ENCODE measurements at places on chromosomes 2 and 18.

DNA sequence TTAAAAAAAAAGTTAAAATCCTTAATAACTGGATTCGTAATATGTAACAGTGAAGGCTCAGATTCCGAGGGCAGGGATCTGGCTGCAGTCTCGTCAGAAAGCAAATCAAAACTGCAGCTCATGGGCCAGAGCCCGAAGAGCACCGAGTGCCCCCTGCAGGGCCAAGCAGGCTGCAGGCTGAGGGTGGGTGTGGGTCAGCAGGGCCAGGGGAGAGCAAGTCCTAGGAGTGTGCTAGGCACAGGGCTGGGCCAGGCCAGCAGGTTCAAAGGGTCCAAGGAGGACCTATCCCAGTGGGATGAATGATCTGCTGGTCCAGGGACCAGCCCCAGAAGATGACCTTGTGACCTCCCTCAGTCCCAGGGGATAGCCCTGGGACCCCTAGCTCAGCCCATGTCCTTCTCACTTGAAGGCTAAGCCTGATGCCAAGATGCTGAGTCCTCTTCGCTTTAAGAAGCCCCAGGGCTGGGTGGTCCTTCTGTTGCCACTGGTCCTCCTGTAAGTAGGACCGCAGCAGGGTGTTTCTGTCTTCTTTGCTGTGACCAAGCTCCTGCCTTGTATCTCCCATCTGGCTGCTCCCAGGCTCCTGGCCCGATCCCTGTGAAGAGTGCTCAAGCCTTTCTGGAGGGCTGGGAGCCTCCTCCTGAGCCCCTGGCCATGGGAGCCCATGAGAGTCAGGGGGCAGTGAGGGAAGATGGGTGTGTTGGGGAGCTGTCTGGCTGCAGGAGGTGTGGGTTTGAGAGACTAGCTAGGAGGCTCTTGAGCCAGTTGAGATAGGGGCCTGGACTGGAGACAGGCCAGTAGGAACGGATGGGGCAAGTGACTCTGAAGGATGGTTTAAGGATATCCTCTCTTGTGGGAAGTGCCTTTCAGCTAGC, 150.7 kb downstream of the DYSF start:
- no peak for DNase-seq

DNA sequence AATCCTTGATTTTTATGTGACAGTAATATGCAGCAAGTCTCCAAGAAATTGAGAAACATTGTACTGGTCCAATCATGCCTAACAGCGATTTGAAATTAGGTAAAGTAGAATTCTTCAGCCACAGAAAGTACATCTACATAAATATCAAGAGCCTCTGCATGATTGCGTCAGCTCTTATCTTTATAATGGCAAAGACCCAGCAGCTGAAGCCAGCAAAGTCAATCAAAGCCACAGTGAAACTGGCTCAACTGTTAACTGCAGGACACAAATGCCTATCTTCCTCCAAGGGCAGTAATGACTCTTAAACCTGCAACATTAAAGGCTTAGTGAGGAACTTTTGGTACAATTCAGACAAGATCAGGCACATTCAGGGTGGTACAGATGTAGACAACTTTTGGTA, 102.5 kb downstream of the BARD1 start:
- no peak for DNase-seq

DNA sequence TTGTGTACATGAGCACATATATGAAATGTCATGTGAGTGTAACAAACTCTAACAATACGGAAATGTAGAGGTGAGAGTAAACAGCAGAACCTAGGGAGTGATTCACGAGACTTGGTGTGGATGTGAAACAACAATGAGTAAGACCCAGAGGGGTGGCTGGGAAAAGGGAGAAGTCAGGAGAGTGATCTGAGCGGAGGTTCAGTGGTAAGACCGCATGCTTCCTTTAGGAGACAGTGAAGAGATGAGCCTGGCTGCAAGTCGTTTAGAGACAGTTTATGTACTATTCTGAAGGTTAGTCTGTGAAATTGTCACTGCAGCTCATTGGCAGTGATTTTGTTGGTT, 150.6 kb downstream of the PRPF40A start:
- no peak for DNase-seq

DNA sequence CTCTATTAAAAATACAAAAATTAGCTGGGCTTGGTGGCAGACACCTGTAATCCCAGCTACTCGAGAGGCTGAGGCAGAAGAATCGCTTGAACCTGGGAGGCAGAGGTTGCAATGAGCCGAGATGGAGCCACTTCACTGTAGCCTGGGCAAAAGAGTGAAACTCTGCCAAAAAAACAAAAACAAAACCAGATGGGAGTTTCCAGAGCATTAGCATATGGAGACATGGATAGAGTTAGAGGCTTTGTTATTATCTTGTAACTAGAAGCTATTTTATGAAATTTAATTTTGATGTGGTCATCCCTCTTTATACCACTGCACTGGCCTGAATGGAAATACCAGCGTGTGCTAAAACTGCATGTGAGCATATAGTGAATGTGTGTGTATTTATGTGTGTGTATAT, 58.9 kb downstream of the TRAPPC8 start:
- DNase-seq, result no peak

GRCh38 chr2:233339427-233339826, 14.9 kb upstream of the DGKD start:
- DNase-seq, result no peak

DNA sequence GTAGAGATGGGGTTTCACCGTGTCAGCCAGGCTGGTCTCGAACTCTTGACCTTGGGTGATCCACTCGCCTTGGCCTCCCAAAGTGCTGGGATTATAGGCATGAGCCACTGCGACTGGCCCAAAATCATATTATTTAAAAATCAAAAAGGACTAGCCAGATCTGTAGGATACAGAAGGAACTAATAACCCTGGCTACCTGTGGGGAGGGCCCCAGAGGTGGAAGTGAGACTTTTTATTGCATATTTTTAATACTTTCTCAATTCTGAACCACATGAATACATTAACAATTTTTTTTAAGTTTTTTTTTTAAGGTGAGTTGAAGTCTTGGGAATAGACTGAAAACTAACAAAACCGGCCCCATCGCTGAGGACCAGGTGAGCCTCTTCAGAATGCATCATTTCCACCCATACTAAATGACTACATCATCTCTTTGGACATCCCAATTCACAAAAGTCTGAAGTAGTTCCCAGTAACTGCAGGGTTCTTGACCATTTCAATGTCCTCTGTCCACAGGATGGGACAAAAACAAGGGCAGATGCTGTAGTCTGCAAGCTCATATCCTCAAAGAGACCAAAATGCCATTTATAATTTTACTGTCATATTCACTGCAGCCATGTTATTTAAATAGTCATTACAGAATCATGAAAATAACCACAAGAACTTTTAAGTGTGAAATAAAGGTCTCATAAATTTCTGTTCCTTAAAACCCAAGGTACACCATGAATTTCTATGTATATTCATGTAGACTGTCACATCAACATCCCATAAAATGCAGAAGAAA, 21.4 kb downstream of the RPL31 start:
- DNase-seq, result no peak

GRCh38 chr18:11482271-11482670, 127.1 kb upstream of the SLC35G4 start:
- no peak for DNase-seq

- DNase-seq, result no peak
These were observed 36.0 kb downstream of the RBMS1 start for GRCh38 chr2:160457588-160457987.

DNA sequence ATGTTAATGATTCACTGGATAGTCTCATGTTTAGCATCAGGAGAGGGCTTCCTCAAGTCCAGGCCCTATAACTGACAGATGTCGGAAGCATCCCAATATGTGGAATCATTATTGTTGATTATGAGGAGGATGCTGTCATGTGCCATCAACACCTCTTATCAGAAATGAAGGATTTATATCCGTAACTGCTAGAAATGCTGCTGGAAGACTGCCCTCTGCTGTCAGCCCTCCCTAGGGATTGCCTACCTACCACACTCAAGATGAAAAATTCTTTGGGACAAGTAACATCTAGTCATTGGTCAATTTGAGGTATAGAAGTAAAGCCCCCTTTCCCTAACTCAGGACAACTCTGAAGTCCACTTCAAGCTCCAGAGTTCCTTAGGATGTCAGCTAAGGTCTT, 1166.5 kb upstream of the NXPH2 start:
- no peak for DNase-seq
